ENCODE measurements at places on chromosomes 4 and X.

DNA sequence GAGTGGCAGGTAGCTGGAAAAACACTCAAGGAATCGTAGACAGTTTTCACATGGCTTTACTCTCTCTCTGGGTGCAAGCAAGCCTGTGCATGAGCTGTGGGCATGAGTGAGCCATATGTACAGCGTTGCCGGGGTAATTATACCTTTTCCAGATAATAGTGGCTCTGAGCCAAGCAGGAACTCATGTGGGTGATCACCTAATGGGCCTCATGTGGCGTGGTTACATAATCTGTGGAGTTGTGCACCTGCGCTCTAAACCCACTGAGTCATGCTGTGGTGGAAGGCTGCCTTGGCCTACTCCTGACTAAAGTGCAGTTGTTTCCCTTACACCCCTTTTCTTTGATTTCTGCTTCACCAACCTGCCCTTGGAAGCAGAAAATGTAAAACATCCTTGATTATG is 1564.5 kb upstream of the PCDH10 start:
- no peak for DNase-seq

DNA sequence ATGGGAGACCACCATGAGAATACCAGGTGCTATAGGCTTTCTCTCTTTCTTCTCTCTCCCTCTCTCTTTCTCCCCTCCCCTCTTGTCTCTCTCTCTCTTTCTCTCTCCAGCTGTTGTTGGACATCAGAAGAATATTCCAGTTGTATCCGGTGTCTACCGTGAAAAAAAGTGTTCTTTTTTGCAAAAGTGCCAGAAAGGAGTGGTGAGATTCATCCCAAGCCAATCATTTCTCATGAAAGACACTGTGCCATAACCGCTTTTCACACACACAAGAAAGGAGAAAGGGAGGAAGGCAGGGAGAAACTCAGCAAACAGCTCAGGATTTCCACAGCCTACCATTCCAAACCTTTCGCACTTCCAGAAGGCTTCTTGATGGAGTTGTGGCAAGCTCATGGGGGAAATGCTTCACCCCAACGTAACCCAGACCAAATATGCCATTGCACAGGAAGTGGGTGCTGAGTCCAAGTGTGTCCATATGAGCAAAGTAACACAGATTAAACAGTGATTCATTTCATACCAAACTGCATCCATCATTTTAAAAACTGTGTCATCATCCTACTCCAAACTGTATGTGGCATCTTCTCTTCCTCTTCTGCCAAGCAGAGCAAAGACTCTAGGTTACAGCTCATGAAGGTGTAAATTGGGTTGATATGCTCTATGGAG is 224.0 kb downstream of the APBB2 start:
- DNase-seq, result peak; percentile 65

- no peak for DNase-seq
Observed at GRCh38 chrX:45852884-45853283, 652.2 kb upstream of the DIPK2B start.

DNA sequence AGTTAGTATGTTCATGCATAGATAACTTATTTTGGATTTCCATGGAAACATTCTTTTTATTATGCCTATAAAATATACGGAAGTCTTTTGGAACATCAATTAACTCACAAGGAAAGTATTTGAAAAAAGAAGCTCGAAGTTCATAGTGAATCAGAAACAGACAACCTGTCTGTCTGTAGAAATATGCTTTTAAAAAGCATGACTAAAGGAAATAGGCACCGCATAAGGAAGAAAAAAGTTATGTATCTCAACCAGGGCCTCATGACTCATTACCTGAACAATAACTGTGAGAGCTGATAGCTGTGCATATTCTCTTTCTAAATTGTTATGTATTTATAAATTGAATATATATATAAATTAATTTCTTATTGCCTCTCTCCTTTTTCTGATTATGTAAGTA is 324.1 kb downstream of the TLL1 start:
- no peak for DNase-seq
